Caco-2 (cell line): ENCODE measurements at places on chromosomes 2 and 18. TPM values are rescaled to one million over a fixed set of nuclear protein-coding genes. Genes with fewer than 3 reads are reported as not detected.

Gene DYSF
- total RNA-seq = 1.7 and 2.2 TPM in 2 replicates

Gene LIMS4
- total RNA-seq = 2.4 and 2.5 TPM in 2 replicates

Gene HOXD13
- total RNA-seq = not detected in 2 replicates

Gene ANTXR1
- total RNA-seq = 0.27 and 0.35 TPM in 2 replicates

Gene PROKR1
- 0.09 TPM in 1 of 2 replicates, not detected in the other for total RNA-seq

Gene MREG
- 41.7 and 43.8 TPM in 2 replicates for total RNA-seq

Gene ANKRD23
- total RNA-seq = 2.5 and 7.4 TPM in 2 replicates

DNA sequence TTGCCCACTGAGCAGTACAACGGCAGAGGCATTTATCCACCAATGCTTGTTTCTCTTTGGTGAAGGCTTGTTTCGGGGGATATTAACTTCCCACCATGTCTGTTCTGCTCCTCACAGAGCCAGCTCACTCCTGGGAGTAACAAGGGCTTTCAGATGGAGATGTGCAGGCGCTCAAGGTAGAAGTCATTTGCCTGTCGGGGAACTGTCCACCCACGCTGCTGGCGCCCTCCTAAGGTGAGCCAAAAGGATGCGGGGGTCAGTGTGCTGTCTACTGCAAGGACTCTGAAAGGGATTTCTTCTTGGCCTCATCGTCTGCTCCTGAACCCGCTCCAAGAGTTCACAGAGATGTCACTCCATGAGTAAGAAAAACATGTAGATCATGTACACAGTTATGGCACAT, 57.0 kb upstream of the CYRIA start:
- DNase-seq = no peak

DNA sequence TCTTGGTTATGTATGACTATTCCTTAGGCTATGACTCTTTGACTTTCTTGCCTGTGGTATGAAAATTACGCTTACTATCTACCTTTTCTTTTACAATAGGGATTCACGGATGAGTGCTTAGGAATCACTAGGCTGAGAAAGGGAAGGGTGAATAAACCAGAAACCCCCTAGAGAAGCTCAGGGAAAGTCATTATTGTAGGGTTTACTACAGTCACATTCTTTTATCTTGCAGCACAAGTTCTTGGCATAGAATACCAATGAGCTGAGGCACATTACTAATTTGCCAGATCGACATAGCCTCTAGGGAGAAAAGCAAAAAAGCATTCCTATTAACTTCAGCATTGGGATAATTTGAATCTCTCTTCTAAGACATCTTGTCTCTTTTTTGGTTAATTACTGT, 103.3 kb downstream of the ST6GAL2 start:
- no peak for DNase-seq

DNA sequence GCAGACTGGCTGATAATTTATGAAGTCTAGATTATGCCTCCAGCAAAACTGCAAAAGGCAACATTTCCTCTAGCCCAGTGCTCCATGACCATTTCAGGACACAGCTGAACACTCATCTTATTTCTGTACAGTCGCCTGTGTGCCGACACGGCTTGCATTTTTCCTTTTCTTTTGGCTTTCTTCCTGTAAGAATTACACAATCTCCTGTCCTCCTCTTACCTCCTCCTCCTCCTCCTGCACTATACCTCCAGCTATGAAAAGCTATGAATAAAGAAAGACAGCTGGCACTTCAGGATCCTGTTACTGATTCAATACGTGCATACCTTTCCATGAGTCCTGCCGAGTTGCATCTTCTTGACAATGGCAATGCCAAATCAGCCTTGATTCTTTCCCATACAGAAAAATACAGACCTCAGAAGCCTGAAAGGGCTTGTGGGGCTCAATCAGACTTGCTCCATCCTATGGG, 32.2 kb upstream of the TRIB2 start:
- no peak for DNase-seq

GRCh38 chr2:20141056-20141762, 83.7 kb downstream of the SDC1 start:
- no peak for DNase-seq

GRCh38 chr2:98866033-98866432, 70.0 kb downstream of the CRACDL start:
- no peak for DNase-seq

DNA sequence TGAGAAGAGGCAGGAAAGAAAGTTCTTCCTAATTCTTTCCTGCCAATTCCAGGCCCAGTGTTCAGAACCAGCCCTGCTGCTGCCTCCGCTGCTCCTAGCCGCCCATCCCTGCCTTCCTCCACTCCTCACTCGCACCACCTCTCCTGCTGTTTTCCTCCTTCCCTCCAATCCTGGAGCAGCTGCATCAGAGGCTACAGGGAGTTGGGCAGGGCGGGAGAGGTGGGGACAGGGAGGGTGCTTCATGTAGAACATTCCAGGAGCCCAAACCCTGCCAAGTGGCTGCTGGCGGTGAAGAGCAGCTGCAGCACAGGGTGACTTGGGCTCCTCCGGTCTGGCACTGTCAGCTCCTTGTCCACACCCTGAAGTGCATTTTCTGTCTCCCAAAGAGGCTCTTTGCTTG, 176.3 kb downstream of the TNS1 start:
- DNase-seq = no peak

DNA sequence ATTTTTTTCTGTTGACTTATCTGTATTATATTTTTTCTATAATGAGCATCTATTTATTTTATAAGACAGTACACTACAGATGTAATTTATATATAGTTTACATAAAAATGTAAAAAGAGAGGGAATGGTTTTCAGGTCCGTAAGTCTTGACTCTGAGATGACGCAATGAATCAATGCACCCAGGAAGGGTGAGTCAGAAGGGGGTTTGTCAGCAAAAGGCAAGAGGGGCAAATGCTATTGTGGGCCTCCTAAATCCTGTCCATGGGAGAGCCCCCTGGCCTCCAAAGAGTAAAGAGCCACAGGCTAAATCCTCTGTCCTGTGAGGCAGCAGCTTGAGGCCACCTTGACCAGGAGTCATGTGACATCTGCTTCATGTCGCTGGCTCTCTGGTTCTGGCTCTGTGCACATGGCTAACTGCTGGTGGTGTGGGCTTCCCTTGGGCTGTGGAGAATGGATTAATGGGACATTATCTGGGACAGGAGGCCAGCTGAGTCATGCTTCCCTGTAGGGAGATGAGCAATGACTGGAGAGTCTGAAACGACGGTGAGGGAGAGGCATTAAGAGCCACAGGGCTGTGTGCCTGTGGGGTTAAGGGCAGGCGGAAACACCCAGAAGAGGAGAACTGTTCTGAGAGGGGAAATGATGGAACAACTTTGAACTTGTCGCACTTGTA, 22.8 kb upstream of the ASB18 start:
- no peak for DNase-seq

- no peak for DNase-seq
These were observed 49.9 kb upstream of the TAF1B start for GRCh38 chr2:9793156-9793917.

DNA sequence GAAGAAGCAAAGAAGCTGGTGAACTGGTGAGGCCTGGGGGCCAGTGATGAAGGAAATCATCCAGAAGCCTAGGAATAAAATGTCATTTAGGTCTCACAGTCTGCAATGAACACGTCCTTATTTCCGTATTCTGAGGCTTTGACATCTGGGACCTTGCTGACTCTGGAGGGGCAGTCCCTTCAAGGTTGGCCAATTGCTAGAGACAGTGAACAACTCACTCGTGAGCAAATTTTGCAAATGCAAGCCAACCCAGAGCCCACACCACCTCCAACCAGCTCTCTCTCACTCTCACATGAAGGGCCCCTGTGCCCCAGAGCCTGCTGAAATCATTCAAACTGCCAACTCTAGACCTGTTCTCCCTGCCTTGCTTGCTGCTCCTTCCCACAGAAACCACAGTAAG, 279.1 kb upstream of the LYPD1 start:
- DNase-seq = no peak

DNA sequence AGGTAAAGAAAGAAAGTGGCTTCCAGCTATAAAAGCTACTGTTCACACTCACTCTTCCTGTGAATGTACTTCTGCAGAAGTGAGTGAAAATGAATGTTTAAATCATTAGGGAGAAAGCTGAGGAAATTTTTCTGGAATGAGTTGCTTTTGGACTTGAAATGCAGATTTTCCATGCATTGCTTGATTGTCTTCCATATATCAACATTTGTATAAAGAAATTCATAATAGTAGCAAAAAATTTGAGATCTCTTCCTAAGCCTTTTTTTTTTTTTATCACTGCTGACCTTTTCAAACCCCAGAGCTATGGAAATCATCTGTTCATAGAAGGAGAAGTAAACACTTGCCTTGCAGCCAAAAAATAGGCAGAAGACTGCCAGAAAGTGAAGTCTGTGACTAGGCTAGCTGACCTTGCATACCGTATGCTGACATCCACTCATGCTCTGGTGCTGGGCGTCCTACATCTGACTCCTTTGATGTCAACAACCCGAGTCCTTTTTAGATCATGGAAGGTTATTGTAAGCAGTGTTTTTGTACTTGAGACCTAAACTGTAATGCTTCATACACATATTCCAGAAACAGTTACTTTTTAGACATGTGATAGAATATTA, 154.5 kb upstream of the RASGRP3 start:
- DNase-seq = no peak

DNA sequence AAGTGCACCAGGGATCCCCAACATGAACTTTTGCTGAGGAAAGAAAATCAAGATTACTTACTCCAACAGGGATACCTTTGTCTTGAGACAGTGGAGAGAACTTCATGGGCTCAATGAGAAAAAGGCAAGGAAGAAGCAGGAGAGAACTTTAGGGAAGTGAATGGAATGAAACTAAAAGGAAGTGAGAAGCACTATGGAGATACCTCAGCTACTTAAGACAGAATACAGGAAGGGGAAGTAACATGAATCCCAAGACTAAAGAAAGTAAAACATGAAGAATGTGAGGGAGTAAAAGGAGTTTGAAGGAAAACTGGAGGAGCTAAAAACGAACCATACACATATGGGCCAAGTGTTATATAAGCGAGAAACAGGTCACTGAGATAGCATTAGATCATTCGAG, 32.4 kb upstream of the ACTR3 start:
- DNase-seq = no peak

- DNase-seq = no peak
These were observed 56.4 kb upstream of the OTOF start for GRCh38 chr2:26534098-26534864.

DNA sequence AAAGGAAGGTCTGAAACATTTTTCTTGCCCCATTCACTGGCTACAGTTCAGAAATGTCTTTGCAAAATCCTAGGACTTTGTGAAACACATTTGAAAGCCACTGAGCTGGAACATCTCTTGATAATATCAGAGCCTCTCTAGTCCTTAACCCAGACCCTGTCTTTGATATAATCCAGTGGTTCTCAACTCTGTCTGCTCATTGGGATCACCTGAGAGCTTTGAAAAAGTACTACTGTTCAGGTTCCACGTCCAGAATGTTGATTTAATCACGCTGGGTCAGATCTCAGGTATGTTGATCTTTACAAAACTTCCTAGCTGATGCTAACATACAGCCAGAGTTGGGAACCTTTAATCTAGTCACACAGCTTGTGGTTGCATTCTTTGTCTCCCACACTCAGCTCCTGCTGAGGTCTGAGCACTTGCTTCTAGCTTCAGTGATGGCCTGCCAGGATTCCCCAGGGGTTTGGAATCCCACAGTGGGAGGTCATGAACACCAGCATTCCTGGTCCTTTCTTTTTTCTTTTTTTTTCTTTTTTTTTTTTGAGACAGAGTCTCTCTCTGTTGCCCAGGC, 262.7 kb downstream of the SETBP1 start:
- DNase-seq = no peak

GRCh38 chr2:237721458-237721857, 77.1 kb upstream of the RBM44 start:
- DNase-seq = no peak

- no peak for DNase-seq
These were observed 26.5 kb upstream of the PIK3C3 start for GRCh38 chr18:41928581-41928980.

GRCh38 chr2:201909961-201910361, 103.6 kb downstream of the CDK15 start:
- DNase-seq = no peak

DNA sequence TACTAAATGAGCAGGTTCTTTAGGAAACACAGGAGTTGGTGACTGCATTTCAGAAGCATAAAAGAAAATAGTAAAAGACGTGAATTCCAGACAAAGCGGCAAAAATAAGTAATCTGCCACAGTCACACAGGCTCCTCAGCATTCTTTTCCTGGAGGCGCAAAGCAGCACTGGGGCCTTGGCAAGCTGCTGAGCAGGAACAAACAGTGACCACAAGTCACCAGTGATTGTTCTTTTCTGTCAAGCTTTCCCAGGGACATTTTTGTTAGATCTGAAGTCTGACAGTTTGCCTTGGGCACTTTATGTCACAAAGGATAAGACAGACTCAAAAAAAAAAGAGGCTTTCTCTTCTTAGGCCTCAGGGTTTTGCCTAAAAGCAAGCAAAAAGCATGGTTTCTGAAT, 216.2 kb downstream of the CDH20 start:
- DNase-seq = no peak

GRCh38 chr2:46737577-46737976, 178.0 kb downstream of the MCFD2 start:
- peak; percentile 51 for DNase-seq

DNA sequence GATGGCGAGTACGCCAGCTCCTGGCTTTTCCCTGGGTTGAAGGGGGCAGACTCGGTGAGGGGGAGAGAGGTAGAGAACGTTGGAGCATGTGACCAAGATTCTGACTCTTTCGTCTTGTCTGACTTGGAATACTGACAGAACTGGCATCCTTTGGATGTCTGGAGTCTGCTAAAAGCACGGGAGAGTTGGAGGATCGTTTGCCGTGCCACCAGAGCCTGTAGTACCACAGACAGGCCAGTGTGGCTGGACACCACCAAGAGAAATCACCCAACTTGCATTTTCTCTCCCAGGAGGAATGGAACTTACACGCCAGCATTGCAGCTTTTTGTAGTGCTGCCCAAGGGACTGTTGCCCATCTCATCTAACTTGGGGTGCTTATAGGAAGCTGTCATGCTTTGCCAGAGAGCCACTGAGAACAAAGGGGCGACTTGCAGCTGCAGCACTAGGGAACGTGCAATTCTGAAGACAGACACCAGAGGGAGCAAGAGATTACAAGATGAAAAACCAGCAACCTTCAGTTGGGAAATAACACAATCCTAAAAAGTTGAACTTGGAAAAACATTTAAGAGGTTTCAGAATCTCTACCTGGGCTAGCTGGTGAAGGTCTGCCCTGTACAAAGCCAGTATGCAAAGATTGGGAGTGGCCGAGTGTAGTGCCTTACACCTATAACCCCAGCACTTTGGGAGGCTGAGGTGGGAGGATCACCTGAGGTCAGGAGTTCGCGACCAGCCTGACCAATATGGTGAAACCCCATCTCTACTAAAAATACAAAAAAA, 24.1 kb downstream of the PSMG2 start:
- peak; percentile 68 for DNase-seq

- DNase-seq = no peak
These were observed 74.1 kb upstream of the LRATD1 start for GRCh38 chr2:14558335-14558919.

- DNase-seq = no peak
These were observed 36.9 kb downstream of the MSH6 start for GRCh38 chr2:47819834-47820233.

- DNase-seq = peak; percentile 98
These were observed 6.3 kb upstream of the STAT1 start for GRCh38 chr2:191020221-191020741.

DNA sequence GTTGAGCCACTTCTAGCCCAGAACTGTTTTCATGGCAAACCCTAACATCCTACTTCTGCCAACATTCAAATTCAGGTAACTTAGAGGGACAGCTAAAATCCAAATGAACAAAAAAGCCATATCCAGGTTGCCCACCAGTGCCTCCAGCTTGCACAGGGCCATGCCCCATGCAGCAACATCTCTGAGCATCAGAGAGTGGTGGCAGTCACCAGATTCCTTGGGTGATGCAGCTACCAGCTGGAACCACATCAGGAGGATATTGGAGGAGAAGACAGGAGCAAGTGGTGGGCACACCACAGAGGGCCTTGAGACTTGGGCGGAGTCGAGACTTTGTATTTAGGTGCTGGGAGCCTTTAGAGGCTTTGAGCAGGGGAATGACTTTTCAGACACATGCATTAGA, 50.5 kb downstream of the SDC1 start:
- no peak for DNase-seq
